CD4-positive, alpha-beta T cell treated with Interleukin-4 for 1 hour (primary cell): ENCODE measurements at places on chromosomes 6 and 20.

GRCh38 chr6:43376551-43376981 lies 7.1 kb upstream of the ZNF318 start:
- DNase-seq = no peak

GRCh38 chr6:52574709-52575501 lies 2.0 kb downstream of the TRAM2 start:
- DNase-seq = peak; percentile 63

- peak; percentile 6 for DNase-seq
Measured at GRCh38 chr20:63124782-63125580, 91.0 kb downstream of the YTHDF1 start.

- DNase-seq = no peak
Measured at GRCh38 chr20:24588725-24589340, 119.4 kb downstream of the SYNDIG1 start.

- no peak for DNase-seq
Measured at GRCh38 chr6:135347887-135348286, 149.7 kb downstream of the AHI1 start.
